ENCODE measurements at places on chromosomes 5 and 9. TPM values are rescaled to one million over a fixed set of nuclear protein-coding genes. Genes with fewer than 3 reads are reported as not detected.

DNA sequence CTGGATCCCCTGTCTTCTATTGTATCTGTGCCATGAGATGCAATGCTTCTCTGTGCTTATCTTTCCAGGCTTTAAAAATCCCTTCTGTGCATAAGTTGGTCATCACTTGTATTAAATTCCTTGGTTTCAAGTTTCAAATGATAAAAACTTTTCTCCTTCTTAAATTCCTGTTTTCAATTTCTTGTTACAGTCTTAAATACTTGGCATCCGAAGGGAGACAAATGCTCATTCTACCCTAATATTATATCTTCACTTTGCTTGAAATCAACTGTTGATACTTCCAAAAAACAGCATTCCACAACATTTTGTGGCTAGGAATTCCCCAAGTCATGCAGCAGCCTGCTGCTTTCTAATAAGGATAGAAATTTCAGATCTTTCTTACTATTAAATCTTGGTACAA is 413.2 kb upstream of the ACTBL2 start:
- DNase-seq: no peak

DNA sequence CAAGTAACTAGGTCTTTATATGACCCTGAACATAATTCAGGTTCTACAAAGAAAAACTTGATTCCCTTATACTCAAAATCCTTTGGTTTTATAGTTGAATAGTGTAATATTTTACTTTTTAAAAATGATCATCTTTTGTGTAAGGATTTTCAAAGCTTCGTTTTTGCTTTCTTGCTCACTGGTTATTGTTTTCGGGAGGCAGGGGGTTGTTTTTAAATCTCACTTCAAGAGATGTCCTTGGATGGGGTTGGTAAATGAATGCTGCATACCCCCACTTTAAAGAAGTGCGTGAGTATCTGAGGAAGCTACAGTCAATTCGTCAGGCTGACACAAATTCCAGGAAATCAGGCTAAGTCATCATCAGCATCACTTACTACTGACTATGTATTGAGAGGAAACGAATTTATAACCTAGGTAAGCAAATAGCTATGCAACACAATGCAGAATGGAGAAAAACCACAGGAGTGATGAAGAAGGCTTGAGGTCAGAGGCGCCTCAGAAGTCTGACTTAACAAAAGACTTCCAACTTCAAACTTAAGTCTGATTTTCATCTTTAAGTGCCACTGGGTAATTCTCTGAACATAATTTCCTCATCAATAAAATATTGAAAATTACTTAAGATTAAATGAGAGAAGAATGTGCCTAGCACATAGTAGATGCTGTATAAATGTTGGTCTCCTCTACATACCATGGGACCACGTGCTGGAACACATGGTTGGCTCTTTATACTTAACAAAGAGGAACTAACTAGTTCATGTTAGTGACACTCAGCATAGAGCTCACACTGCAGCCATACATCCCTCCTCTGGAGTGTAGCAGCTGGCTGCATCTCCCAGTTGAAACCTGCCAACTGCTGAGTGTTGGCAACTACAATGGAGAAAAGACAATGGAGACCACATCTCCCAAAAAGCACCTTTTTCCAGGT is 106.0 kb upstream of the KIF2A start:
- DNase-seq: no peak

- no peak for DNase-seq
Measured at GRCh38 chr5:113043491-113043931, 66.9 kb downstream of the DCP2 start.

- no peak for DNase-seq
Measured at GRCh38 chr9:80222466-80223169, 650.9 kb downstream of the TLE4 start.

DNA sequence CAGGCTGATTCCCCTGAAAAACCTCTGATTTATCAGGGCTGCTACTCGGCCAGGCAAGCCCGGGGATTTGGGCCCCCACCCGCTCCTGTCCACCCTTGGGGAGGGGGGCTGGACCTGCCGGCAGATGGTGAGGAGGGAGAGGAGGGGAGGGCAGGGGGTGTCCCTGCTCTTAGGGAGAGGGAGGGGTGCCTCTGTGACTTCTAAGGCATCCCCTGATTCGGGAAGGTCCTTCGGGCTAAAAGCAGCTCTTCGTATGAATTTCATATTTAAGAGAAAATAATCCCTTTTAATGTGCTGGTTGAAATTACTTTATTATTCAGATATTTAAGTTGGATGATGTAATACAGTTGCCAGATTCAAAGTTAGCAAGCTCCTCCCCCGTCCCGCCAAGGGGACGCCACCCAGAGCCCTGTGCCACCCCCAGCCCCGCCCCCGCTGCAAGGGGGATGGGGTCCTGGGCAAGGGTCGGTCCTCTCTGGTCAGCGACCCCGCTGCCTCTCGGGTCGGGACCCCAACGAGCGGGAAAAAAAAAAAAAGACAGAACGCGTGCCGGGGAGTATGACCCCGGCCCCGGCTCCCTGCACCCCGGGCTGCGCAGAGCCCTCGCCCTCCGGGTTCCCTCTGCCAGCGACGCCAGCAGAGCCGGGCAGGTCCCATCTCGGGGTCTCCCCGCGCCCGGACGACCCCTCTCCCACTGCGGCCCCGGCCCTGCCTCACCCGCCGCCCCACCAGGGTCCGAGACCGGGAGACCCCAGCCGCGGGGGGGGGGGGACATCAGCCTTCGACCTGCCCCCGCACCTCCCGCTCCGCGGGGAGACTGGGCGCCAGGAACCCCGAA is 12.4 kb downstream of the LHX3 start:
- DNase-seq: no peak

DNA sequence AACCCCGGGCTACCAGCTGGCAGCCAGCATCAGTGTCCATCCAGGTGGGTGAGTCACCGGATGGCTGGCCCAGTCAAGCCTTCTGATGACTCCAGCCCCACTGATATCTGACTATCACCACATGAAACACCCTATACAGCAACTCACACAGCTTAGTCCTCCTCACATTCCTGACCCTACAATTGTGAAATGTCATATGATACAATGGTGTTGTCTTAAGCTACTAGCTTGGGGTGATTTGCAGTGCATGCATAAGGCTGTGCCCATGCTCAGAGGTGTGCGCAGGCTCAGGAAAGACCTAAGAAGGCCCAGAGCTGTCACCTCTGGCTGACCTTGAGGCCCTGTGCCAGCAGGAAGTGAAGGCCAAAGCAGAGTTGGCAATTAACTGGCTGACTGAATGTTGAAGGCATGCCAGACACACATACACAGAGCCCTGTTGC is 21.5 kb upstream of the SEMA4D start:
- DNase-seq: peak; percentile 69

DNA sequence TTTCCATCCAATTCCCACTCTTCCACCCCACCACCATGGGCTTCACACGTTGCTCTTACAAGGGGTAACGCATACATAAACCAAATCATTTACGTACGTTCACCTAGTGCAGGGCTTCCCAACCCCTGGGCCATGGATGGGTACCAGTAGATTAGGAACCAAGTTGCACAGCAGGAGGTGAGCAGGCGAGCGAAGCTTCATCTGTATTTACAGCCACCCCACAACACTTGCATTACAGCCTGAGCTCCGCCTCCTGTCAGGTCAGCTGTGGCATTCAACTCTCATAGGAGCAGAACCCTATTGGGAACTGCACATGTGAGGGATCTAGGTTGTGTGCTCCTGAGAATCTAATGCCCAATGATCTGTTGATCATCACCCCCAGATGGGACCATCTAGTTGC is 82.3 kb downstream of the CEMIP2 start:
- no peak for DNase-seq

GRCh38 chr5:157431544-157432200 is 28.3 kb upstream of the NIPAL4 start:
- DNase-seq: peak; percentile 38

Gene SPINK6
- polyA plus RNA-seq: not detected

Measured in adrenal gland (tissue), 19 donors.